ENCODE measurements at places on chromosomes 5 and 9.

DNA sequence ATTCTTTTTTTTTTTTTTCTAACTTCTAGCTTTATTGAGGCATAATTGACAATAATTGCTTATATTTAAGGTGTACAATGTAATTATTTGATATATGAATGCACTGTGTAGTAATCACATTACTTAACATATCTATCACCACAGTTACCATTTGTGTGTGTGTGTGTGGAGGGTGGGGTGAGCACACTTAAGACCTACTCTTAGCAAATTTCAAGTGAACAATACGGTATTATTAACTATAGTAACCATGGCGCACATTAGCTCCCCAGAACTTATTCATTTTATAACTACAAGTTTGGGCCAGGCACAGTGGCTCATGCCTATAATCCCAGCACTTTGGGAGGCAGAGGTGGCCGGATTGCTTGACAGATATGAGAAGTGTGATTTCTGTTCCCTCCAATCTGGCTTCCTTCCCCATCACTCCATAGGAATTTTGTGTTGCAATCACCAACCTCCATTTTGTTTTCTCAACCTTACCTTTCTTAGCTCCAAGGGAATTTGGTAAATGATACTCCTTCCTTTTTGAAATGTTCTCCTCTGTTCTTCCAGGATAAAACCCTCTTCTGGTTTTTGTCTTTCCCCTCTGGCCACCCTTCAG lies 14.9 kb downstream of the TXN start:
- no peak for DNase-seq

- no peak for DNase-seq
Observed at GRCh38 chr9:127498298-127498697, 47.0 kb downstream of the LRSAM1 start.

DNA sequence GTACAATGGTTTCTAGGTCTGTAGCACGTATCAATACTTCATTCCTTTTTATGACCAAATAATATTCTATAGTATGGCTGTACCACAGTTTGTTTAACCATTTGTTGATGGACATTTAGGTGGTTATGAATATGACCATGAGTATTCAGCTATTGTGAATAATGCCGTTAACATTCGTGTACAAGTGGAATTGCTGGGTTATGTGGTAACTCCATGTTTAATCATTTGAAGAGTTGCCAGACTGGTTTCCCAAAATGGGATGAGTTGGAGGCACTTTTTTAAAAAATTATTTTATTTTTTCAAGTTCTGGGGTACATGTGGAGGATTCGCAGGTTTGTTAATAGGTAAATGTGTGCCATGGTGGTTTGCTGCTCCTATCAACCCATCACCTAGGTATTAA lies 4.6 kb downstream of the SNX2 start:
- no peak for DNase-seq

GRCh38 chr5:133744051-133744959 lies 132.0 kb upstream of the FSTL4 start:
- no peak for DNase-seq

DNA sequence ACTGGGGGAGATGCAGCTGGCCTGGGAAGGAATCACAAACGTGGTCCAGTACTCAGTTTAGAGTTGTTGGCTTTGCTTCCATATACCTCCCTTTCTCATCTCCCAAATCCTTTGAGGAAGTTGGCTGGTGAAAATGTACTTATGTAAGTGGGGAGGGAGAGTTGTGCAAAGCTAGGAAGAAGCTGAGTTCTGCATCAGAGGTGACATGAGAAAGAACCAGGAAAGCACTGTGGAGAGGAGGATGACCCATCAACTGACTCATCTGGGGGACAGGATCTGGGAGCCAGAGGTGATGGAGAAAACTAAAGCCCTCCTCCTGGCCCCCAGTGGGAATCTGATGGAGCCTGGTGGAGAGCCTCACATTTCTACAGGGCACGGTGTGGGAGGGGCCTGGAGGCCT lies 16.2 kb downstream of the KCNMB1 start:
- no peak for DNase-seq

DNA sequence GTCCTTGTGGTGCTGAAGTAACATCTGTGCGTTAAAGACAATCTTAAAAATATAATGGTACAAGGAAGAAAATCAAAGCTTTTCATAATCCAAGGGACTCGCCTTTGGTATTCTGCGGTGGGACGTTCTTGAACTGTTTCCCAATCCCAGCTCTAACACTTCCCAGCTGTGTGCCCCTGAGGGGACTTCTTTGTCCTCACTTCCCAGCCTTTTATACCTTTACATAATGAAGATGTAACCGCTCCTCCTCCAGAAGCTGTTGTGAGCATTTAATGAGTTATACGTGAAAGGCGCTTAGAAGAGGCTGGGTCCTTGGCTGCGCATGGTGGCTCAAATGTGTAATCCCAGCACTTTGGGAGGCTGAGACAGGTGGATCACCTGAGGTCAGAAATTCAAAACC lies 16.9 kb downstream of the STK10 start:
- DNase-seq: no peak

DNA sequence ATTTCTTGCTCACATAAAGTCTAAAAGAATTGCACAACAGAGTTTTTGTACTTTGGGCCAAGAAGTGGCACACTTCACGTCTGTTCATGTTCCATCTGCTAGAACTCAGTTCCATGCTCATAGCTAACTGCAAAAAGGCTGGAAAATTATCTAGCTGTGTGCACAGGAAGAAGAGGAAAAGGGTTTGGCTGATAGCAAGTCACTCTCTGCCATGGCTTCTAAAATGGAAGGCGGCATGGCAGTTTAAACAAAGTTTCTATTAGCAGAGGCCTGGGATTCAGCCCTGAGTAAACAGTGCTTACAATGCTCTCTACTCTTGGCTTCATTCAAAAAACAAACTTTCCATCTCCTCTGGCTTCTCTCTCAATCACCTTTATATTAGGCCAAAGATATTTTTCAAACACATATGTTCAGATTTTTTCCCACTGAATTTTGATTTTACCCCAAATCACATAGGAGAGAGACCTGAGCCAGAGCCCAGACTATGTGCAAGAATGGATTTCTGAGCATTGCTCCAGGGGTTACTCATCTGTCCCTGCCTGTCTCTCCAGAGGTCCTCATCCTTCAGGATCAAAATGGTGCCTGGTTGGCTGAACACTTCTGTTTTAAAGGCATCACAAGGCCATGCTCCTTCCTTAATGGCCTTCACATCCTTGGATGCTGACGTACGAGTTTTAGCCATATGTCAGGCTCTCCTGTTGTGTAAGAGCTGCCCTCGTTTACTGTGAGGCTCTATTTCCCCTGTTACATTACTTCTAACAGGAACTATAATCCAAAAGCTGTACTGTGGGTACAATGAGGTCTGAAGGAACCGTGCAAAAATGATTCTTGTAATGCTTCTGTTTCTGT lies 226.6 kb downstream of the SAXO1 start:
- DNase-seq: no peak

DNA sequence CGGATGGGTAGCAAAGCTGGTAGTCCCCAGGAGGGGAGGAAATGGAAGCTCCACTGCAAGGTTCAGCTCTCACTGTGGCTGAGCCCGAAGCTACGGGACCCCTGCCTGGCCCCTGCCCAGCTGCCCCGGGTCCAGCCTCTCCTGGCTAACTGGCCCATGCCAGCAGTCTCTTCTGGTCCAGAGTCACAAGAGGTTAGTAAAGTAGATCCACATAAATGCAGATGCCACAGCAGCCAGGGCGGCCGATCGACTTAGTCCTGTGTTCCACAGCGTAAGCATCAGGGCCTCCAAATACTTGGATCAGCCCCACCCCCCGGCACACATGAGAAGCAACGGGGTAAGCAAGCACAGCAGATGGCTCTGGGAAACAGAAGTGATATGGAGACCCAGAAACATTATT lies 42.1 kb downstream of the MRPL36 start:
- no peak for DNase-seq

Measured in NCI-H1436 (cell line).